ENCODE measurements at places on chromosomes 5 and 9.

- no peak for DNase-seq
Observed at GRCh38 chr9:113949571-113950078, 73.5 kb downstream of the ZNF618 start.

DNA sequence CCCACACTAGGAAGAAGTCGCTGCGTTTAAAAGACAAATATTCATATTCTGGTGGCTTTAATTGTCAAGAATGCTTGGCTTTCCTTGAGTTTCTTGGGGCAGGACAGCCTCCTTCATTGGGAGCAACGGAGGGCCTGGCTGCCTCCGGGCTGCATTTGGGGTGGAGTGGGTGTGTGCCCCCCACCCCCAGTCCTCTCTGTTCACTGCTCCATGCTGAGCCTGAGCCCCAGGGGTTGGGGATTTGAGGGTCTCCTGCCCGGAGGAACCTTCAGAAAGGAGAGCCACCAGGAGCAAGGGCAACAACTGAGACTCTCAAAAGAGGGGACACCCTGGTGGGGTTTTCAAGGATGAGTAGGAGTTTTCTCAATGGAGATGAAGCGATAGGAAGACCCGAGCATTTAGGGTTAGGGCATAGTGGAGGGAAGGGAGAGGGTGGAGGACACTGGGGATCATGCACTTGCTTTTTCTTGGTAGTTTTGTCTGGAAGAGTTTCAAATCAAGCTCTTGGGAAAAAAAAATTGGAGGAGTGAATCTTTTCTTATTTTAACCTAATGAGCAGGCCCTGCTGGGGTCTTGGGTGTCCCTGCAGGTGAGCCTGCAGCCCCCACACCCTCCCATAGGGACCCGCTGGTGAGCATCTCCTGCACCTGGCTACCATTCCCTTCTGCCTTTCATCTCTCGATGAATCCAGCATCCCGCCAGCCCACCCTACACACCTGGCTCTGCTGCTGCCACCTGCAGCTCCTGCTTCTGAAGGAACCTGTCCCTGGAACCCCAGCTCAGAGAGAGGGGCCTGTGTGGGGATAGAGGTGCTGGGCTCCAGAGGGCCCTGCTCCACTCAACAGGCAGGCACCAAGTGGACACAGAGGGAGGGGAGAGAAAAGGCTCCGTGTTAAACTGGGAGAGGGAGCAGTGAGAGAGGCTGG, 4.1 kb downstream of the SLC6A19 start:
- no peak for DNase-seq

- no peak for DNase-seq
Observed at GRCh38 chr5:5040712-5041111, 99.4 kb upstream of the ADAMTS16 start.

- DNase-seq: no peak
Observed at GRCh38 chr5:66608501-66608900, 12.3 kb downstream of the MAST4 start.

- DNase-seq: no peak
Observed at GRCh38 chr5:15550502-15551112, 50.6 kb downstream of the FBXL7 start.

- no peak for DNase-seq
Observed at GRCh38 chr5:119708076-119708790, 78.9 kb downstream of the FAM170A start.

GRCh38 chr9:123382653-123383511, 26.9 kb downstream of the CRB2 start:
- no peak for DNase-seq

GRCh38 chr5:141186897-141187512, at the start of gene PCDHB9:
Gene PCDHB9 (plus strand): TSS chr5:141187161. CDS start chr5:141187319, 158 bp downstream.
- peak; percentile 6 for DNase-seq

- no peak for DNase-seq
Observed at GRCh38 chr5:93600409-93601070, 17.5 kb downstream of the NR2F1 start.

- no peak for DNase-seq
Observed at GRCh38 chr9:124215956-124216355, 41.8 kb upstream of the NEK6 start.

DNA sequence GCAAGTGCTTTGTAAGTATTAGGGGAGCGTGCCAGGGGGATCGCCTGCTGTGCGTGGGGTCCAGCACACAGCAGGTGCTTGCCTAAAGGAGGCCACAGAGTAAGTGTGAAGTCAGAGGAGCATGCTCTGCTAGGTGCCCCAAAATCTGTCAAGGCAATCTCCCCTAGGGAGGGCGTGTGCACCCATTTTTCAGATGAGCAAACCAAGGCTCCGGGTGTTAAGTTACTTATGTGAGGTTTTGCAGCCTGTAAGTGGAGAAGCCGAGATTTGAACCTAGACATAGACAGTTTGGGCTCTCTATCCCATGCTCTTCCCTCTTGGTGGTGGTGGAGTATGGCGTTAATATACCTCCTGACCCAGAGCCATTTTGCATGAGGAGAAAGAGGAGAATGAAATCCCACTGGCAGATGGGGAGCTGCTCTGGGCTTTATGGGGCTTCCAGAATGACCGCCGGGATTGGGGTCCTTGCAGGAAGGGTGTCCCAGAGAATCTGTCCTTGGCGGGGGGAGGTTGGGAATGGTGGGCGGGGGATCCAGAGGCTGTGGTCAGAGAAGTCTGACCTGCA, 14.1 kb downstream of the NDST1 start:
- no peak for DNase-seq

GRCh38 chr5:891837-892393, 686 bp downstream of the BRD9 start:
- DNase-seq: no peak
